ENCODE measurements at places on chromosomes 2 and 18.

GRCh38 chr2:75342504-75343175 lies 143.3 kb upstream of the TACR1 start:
- DNase-seq: no peak

- DNase-seq: no peak
These were observed 18.7 kb downstream of the NBEAL1 start for GRCh38 chr2:203033395-203033794.

- no peak for DNase-seq
These were observed 25.6 kb upstream of the RPE start for GRCh38 chr2:209976698-209977385.

DNA sequence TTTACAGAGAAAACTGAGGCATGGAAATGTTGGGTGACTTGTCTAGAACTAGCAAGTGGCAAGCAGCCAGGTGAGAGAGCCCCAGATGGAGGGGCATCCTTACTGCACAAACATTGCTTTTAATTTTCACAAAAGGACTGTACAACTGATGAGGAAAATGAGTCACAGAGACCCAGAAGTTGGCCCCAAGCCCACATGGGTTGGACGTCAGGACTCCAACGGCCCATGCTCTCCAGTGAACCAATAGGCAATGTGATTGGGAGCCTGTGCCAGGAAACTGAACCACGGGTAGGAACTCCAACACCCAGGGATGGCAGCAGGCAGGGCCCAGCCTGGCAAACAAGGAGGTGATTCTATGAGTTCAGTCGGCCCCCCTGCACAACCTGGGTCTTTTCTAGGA lies 50.8 kb downstream of the PID1 start:
- no peak for DNase-seq

DNA sequence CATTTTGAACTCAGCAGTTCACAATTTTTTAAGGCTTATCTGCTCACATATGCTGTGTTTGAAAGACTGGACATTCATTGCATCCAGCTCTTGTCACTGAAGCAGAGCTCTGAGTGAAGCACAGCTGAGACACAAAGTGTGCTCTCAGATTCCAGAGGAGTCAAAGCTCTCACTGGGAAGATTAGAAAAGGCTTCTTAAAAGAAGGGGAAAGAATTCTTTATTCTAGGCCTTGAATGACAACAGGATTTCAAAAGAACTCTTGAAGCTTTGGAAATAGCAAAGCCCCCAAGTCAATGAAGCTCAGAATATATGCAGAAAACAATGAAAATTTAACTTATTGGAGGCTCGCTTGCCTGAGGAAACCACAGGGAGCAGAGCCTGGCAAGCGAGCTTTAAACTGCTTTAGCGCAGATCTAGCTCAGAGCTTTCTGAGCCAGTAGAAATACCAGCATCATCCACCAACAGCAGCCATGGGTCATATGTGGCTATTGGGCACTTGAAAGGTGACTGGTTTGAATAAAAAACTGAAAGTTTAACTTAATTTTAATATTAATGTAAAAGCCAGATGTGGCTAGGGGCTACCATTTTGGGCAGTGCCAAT lies 369.7 kb downstream of the OSR1 start:
- no peak for DNase-seq

DNA sequence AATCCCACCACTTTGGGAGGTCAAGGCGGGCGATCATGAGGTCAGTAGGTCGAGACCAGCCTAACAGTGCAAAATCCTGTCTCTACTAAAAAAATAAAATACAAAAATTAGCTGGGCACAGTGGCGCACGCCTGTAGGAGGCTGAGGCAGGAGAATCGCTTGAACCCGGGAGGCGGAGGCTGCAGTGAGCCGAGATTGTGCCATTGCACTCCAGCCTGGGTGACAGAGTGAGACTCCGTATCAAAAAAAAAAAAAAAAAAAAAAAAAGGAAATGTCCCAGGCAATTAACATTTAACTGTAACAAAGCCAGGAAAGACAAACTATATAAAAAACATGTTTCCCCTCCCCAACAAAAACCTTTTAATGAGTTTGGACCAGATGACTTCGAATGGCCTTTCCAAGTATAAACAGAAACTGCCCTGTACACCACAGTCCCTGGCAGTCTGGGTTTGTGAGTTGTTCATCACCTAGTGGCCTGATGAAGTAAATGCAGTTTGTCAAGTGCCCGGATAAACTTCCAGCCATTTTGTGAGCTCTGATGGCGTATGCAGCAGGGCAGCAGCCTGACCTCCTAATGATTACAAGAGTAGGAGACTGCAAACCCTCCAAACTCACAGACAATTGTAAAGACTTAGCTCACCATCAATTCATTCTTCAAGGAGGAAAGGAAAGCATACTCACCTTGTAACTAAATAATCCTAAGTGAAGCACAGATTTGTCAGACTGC lies 16.6 kb upstream of the PCBP1 start:
- DNase-seq: peak; percentile 94

Measured in skin of body (tissue), 3 donors.